ENCODE measurements at places on chromosomes 4 and X. TPM values are rescaled to one million over a fixed set of nuclear protein-coding genes. Genes with fewer than 3 reads are reported as not detected.

Gene FAM199X
- total RNA-seq: 13.5 TPM

Gene DUSP21
- total RNA-seq: not detected

Gene USP17L19
- not detected for total RNA-seq

Gene CXCL5
- not detected for total RNA-seq

Gene CT83
- total RNA-seq: not detected
